MG63 (cell line): ENCODE measurements at places on chromosomes 4 and X. TPM values are rescaled to one million over a fixed set of nuclear protein-coding genes. Genes with fewer than 3 reads are reported as not detected.

Gene MBNL3
- total RNA-seq: 0.79 and 1.4 TPM in 2 replicates

Gene ARHGAP24
- total RNA-seq: 1.5 and 4.7 TPM in 2 replicates

Gene EPHA5
- total RNA-seq: 15.2 and 22.4 TPM in 2 replicates

Gene TKTL2
- not detected in 2 replicates for total RNA-seq

Gene GYPA
- not detected in 2 replicates for total RNA-seq

Gene CT45A5
- not detected in 2 replicates for total RNA-seq

Gene XAGE1A
- total RNA-seq: not detected in 2 replicates

Gene PSMD10
- 124 and 133 TPM in 2 replicates for total RNA-seq

Gene GPR34
- not detected in 2 replicates for total RNA-seq

Gene AMOT
- 0.79 and 2.7 TPM in 2 replicates for total RNA-seq

Gene GAGE2A
- total RNA-seq: not detected in 2 replicates

Gene MAGEA10
- not detected in 2 replicates for total RNA-seq

Gene PITX2
- 4.5 and 6.7 TPM in 2 replicates for total RNA-seq

Gene CCDC160
- total RNA-seq: not detected in 2 replicates

Gene PABPC5
- total RNA-seq: 1.1 and 3.0 TPM in 2 replicates

Gene IL13RA1
- total RNA-seq: 24.7 and 24.8 TPM in 2 replicates

Gene SH3D19
- total RNA-seq: 5.3 and 7.0 TPM in 2 replicates

Gene CXXC4
- total RNA-seq: not detected in 2 replicates

Gene HTRA3
- 0.15 and 1.3 TPM in 2 replicates for total RNA-seq

Gene CENPVL2
- not detected in 2 replicates for total RNA-seq

Gene AKAP14
- total RNA-seq: not detected in 2 replicates

Gene SLC9B2
- 13.6 and 14.3 TPM in 2 replicates for total RNA-seq

Gene NPY1R
- 0.03 and 1.2 TPM in 2 replicates for total RNA-seq

Gene BEX3
- total RNA-seq: 153 and 210 TPM in 2 replicates
